Prostate gland (tissue), 2 donors: ENCODE measurements at places on chromosomes 5 and 9.

- no peak for DNase-seq
Observed at GRCh38 chr9:113978725-113979342, 99.3 kb downstream of the AMBP start.

DNA sequence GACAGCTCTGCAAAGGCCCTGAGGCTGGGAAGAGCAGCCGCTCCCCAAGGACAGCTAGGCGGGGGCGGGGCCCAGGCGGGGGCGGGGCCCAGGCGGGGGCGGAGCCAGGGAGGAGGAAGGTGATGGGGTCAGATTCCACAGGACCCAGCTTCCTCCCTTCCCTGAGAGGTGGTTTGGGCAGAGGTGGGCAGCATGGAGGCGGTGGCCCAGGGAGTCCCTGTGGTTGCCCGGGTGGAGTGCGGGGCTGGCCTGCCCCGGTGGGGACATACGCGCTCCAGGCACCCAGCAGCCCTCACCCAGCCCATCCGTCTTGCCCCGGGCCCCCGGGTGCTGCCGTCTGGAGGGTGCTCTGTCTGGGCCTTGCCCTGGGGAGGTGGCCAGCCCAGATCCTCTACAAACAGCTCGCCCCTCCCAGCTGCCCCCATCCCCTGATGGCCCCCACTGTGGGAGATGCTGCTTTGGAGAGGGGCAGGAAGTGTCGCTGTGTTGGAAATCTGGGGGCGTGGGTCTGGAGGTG lies 11.0 kb upstream of the RNU6ATAC start:
- DNase-seq, result no peak

GRCh38 chr5:31638345-31638744 lies 586 bp upstream of the PDZD2 start:
- no peak for DNase-seq

DNA sequence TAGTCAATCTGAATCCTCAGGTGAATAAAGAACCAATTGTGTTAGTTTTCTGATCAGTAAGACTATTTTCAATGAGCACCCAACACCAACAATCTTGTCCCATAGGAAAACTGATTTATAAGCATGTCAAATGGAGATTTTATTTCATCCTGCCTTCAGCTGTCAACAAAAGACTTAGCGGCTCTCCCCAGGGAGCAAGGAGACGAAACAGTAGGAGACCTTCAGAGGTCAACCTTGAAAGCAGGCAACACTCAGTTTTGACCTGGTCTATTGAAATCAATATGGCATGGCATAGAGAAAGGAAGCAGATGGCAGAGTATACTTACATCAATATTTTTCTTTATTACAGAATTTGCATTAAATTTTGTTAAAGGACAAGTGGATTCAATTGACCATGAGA lies 34.1 kb downstream of the ZNF622 start:
- DNase-seq, result no peak

DNA sequence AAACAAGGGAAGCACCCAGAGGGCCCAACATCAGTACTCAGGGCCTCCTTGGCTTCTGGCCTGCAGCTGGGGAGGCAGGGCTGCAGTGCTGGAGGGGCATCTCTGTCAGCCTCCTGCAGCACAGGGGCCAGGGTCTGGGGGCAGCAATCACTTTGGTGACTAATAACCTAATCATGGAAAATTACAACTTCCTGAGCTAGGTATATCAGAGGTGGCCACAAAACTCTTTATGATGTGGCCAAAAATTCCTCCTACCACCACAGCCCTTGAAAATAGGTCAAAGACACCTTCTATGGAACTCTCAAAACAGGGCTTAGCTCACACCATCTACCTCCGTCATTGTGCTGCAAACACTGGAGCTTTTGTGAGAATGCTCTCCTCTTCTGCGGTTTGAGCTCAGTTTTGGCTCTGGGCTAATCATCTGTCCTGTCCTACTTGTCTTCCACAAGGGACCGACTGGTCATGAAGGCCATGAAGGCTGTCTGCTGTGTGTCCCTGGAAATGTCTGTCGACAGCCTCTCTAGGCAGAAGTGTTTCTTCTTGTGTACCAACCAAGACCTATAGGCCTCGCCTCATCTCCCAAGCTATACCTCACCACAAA lies 28.6 kb downstream of the CSF2 start:
- no peak for DNase-seq

DNA sequence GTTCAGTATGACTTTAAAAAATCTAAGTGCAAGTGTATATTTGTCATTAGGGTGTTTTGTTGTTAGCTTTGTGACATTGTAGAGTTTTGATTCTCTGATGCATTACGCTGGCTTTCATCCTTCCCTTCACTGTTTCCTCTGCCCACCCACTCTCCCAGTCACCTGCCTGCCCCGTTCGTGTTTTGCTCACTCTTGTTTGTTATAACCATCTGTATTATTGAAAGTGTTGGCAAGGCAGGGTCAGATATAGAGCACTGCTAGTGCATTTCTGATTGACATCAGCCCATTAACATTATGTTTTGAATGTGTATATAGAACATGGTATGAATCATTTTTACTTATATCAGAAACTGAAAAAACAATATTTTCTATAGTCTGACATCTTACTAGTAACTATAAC lies 27.3 kb downstream of the SCGB3A1 start:
- no peak for DNase-seq

DNA sequence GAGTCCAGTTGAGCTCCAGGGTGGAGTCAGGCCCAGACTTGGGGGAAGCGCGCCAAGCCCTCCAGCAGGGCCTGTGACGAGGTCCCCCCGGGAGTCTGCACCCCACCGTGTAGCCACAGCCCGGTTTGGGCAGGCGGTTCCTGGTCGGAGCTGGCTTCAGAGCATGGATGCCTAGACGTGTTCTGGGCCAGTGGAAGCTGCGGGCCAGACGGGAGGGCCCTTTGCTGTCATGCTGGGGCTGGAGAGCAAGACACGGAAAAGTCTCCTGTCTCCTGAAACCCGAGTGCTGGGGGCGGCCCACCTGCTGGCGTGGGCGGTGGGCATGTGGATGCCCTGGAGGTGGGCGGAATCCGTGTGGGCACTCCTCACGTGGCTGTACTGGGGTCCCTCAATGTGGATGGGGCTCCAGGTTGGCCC lies 1.9 kb downstream of the GPSM1 start:
- DNase-seq, result no peak

DNA sequence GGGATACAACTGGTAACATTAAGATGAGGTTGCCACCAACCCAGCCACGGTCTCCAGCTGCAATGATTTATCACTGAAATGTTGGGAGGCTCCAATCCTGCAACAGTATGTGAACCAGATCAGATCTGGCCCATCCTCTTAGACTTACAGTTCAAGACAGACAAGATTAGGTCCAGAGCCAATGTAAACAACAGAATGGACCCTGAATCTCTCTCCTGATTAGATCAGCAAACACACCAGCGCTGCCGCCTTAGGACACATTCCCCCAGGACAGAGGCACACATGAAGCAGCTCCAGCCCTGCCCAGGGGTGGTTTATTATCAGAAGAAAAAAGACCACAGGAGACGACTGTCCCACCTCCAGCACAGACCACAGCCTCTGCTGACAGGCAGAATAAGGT lies 82.1 kb downstream of the SLIT3 start:
- DNase-seq, result peak; percentile 11

DNA sequence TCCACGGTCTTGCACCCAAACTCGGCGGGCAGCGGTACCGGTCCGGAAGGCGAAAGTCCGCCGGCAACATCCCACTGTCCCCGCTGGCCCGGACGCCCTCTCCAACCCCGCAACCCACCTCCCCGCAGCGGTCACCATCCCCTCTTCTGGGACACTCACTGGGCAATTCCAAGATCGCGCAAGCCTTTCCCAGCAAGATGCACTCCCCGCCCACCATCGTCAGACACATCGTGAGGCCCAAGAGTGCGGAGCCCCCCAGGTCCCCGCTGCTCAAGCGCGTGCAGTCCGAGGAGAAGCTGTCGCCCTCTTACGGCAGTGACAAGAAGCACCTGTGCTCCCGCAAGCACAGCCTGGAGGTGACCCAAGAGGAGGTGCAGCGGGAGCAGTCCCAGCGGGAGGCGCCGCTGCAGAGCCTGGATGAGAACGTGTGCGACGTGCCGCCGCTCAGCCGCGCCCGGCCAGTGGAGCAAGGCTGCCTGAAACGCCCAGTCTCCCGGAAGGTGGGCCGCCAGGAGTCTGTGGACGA lies 33.3 kb downstream of the CD180 start:
- no peak for DNase-seq

DNA sequence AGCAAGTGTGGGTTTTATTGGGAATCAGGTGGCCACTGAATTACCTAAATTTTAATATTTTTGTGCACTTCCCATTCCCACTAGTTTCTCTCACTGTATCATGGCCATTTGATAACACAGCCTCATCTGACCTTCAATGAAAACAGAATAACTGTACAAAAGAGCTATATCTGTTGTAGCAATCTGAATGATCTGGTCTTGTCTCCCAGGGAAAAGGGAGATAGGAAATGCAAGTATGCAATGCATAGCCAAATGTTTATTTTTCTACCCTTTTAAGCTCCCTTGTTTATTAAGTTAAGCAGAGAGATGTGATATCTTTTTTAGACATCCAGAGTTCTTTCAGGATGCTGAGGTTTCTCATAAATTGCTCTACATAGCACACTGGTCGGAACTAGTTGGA lies 288.3 kb upstream of the CLINT1 start:
- DNase-seq, result no peak

DNA sequence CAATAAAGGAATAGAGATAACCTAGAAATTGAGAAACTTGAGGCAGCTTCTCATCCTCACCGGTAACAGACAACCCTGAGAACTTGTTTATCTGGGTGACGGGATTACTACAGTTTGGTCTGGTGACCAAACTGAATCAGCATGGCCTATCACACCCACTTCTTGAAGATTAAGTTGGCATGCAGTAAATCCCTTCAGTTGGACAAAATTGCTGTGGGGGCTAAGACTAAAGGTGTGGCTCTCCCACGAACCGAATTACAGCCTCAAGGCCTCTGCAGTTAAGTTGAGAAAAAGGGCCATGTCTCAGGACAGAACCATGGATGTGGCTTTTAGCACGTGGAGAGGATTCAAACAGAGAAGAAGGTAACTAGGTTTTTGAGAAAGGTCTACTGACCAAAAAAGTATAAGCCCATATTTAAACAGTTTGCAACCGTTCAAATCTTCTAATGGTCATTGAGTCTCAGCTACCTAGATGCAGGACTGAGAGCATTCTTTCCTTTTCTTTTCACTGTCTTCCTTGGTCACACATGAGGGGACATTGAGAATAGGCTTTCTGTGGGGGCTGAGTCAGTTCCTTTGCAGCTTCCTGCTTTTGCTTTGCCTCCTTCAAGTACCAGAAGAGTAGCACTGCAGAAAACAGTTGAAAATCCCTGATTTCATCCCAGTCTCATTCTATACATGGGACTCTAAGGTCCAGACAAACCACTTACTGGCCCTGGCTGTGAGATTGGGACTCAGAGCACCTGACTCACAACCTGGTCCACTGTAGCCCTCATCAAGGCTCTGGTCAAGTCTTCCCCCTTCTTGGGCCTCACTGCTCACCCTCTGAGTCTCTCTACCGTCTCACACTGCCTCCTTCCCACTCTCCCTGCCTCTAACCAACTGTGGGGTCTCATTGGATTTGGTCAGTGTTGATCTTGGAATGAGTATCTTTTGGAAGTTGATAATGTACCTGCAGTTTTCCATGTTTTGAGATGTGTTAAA lies 30.9 kb downstream of the PDE6A start:
- no peak for DNase-seq

DNA sequence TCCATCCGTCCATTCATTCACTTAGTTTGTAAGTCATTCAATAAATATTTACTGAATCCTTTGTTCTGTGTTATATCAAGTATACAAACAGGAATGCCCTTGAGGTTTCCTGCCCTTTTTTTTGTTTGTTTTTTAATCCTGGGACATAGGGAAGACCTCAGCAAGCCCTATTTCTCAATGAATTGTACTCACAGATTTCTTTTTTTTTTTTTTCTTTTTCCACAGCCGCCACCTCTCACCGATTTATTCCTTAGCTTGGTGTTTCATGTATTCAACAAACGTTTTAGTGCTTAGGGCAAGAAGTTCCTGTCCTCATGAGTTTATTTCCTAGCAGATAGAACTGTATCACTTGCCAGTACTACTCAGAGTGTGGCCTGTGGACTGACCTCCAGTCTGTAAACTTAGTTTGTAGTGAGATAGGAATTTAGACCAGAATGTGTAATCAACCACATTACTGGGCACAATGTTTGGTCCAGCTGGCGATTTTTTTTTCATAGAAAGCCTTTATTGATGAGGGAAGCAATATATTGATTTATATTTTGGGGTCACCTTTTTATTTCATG lies 35.4 kb upstream of the C5orf47 start:
- no peak for DNase-seq

GRCh38 chr5:161286066-161286655 lies 260.4 kb downstream of the GABRB2 start:
- no peak for DNase-seq

DNA sequence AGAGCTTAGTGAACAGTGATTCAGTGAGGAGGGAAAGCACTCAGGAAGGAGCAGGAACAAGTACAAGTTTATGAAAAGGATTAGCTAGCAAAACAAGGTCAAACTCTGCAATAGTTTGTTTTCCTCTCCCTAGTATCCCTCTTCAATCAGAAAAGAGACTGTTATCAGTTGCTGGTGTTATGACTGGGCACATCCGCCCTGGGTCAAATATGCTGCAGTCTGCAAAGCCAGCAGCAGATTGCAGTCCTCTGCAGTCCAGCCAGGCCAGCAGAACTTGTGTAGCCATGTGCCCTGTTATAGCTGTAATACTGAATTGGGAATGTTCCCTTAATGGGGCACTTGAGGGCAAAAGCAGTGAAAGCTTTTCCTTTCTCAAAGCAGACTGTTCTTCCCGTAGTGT lies 12.0 kb downstream of the PCDHAC2 start:
- no peak for DNase-seq

DNA sequence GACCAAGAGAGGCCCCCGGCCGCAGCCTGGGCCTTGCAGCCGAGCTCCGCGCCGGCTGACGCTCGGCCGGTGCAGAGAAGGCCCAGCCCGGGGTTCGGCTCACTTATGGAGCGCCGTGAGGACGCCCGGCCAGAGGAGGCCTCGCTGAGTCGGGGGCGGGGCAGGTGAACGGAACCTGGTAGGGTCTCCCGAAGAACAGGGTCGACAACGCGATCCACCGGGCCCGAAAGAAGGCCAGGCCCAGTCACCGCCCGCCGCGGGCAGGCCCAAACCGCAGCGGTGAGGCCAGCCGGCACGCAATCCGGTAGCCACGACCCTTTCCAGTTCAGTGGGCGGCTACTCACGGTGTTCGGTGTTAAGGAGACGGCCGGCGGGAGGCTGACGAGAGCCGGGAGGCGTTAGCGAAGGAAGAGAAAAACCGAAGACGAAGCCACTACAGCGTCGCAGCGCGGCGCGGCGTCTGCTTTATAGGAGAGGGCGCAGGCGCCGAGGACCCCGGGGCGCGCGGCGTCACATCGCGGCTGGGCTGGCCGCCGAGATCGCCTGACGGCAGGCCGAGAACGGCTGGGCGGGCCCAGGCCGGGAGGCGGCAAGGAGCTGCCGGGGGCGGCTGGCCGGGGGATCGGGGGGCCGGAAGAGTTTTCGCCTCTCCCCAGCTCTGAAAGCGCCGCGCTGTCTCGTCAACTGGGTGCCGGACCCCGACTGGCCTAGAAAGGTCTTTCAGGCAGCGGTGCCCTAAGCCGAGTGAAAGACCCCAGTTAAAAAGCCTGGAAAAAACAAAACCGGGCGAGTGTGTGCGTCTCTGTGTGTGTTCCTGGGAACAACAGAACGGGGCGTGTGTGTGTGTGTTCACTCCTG lies at the start of gene SKP1:
Gene SKP1 (minus strand): TSS at position 440 of the 858 bp plus-strand sequence. CDS start 2,928 bp downstream, outside the sequence.
- peak; percentile 77 for DNase-seq
